Activated CD8-positive, alpha-beta memory T cell treated with anti-CD3 and anti-CD28 coated beads for 4 hours (primary cell): ENCODE measurements at places on chromosomes 12 and 14.

DNA sequence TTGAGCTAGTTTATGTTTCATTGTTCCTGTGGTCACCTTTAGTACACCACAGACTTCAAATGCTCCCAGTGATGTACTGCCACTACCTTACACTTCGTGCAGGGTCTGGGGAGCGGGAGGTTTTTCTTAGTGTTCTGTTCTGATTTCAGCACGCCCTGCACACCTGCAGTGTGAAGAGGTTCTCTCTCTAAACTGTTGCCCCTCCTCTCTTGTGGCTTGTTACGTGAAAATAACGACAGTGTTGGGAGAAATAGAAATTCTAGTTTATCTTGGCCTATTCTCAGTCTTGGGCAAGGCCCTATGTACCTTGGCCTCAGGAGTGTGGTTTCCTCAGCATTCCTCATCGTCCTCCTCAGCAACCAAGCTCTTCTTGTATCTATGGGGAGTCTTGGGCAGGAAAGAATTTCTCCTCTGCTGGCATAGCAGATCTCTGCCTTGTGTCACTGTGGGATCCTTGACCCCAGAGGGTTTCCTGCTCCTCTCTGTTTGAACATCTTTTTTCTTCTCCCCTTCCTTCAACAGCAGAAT, 48.6 kb downstream of the EIF2S3B start:
- no peak for DNase-seq

DNA sequence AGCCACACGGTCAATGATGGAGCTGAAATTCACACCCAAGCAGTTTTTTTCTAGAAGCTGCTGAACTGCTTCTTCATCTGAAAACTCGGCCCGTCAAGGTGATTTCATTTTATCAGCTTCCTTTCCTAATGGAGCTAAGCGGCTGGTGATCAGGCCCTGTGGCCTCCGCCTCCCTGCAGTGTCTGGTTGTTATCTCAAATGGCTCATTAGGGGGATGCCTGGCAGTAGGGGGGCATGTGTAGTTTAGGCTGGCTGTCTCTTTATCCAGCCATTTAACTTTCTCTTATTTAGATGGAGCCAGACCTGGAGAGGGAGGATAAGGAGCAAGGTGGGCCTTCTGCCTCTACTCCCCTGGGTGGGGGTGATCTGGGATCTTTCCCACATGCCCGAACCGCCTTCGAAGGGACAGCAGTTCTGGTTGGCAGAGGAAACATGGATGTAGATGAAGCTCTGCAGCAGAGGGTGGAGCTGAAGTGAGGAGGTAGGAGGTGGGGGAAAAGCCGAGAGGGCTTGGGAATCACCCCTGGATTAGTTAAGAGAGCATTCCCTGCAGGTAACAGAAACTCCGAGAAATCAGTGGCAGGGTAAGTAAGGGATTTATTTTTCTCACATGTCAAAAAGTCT, 64.4 kb downstream of the TGFB3 start:
- DNase-seq = no peak

GRCh38 chr14:52366796-52367315, 52.7 kb downstream of the PTGER2 start:
- DNase-seq = no peak

GRCh38 chr14:105629886-105630215, 103.5 kb downstream of the TMEM121 start:
- DNase-seq = no peak

DNA sequence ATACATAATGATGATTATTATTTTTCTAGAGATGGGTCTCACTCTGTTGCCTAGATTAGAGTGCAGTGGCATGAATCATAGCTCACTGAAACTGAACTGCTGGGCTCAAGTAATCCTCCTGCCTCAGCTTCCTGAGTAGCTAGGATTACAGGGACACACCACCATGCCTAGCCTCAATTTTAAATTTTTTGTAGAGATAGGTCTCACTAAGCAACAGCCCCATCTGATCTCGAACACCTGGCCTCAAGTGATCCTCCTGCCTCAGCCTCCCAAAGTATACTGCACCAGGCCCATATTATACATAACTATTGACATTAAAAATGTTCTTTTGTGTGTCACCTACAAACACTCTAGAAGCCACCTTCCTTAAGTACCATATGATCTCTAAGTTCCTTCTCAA, 3.4 kb downstream of the TXNRD1 start:
- no peak for DNase-seq

- DNase-seq = no peak
Measured at GRCh38 chr12:131905081-131905629, 10.7 kb downstream of the ULK1 start.

DNA sequence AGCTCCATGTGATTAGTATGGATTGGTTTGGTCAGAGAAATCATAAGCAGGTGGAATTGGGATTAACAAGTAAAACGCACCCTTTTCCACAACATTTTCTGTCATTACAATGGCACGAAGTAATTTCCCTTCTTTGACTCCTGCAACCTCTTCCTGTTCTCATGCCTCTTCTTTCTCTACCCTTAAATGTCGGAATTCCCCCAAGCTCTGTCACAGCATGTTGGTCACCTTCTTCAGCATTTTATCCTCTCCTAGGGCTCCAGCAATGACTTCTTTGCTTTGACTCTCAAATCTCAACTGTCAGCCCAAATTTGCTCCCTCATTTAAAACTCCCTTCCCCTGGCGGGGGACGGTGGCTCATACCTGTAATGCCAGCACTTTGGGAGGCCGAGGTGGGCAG, 5.3 kb upstream of the GRIP1 start:
- no peak for DNase-seq

DNA sequence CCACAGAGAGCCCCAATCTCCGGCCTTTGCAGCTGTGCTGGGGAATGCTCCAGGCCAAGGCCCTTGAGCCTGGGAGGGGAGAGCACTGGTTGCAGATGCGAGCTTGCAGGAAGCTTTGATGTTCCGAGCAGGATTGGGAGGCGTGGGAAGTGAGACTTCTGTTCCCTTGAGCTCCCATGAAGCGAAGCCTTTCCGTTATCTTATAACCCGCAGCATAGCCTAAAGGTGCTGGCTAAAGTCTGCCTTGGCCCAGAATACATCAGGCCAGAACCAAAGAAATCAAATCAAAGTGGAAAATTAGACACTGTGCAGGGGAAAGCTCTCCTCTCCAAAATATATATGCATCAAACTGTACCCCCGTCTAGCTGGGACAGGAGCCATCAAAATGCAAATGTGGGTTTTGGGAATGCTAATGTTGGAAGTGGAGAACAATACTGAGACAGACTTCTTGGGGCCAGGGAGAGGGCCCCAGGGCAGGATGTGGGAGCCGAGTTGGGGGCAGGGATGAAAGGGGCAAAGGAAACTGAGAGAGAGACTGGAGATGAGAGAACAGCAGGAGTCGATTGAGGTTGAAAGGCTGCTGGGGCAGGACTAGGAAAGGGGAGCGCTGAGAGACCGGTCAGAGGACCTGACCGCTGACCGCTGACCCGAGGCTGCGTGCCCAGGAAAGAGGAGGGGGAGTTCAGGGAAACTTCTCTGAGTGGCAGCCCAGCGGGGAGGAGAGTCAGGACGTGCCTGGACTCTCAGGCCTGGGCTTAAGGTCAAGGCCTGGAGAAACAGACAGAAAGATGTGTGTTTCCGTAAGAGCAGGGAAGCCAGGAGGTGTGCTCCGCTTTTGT, 152.2 kb upstream of the PARP11 start:
- DNase-seq = no peak

- no peak for DNase-seq
Measured at GRCh38 chr14:68015356-68016254, 196.0 kb downstream of the RAD51B start.
